Activated T-helper 1 cell treated with anti-CD3 and anti-CD28 coated beads, Interleukin-12 subunit alpha, Interleukin-12 subunit beta, Interleukin-2, Interleukin-4 antibody, amounts not matched to agents 30 ng/mL and 10 ng/mL and 1 ng/mL, durations not matched to agents 14 hours and 24 hours and 36 hours (primary cell): ENCODE measurements at places on chromosomes 3 and 15.

DNA sequence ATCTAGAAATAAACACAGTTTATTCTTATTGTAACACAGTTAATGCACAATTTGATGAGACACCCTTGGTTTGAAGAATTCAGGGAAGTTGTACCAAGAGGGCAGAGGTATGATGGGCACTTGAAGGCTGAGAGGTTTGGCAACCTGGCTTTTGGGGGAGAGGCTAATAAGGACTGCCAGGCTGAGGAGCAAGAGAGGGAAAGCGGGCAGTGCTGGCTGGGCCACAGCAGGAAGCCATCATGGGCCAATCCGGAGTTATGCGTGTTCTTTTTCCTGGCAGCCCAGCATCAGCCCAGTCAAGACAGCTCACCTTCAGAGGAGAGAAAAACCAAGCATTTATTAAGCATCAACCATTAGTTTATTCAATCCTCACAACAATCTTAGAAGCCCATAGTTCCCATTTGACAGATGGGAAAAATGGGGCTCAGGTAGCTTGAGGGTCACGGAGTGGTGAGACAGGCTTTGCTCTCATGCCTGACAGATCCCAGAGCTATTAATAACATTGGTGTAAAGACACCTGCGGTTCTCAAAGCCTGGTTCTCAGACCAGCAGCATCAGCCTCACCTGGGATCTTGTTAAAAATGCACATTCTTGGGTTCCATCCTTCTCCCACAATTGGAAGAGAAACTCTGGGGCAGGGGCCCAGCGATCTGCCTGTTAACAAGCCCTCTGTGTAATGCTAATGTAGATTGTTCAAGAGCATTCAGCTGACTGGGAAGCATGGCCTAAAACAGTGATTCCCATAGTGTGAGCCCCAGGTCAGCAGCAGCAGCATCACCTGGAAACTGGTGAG, 183.7 kb downstream of the NTRK3 start:
- DNase-seq: no peak
- H3K4me1 ChIP-seq: no peaks in the 10 kb centered on the region
- no peak overlapping the region for H3K27ac ChIP-seq

DNA sequence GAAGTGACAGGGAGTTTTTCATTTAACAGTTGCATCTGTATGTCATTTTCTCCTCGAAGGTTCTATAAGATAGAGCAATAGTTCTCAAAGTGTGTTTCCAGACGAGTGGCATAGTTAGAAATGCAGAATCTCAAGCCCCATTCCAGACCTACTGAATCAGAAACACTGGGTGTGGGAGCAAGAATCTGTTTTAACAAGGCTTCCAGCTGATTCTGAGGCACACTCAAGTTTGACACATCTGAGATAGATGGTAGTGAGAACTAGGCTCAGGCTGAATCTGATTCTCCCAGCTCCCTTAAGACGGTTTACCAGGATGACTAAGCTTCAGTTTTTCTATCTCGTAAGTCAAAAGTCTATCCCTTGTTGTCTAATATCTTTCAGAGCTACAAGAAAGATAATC, 159.8 kb upstream of the NUDT16 start:
- no peaks in the 10 kb centered on the region for H3K4me1 ChIP-seq
- no peak for DNase-seq
- no peaks in the 10 kb centered on the region for H3K36me3 ChIP-seq
- H3K4me3 ChIP-seq: no peak overlapping the region
- peaks cover 2% of the 10 kb centered on the region for H3K27me3 ChIP-seq

DNA sequence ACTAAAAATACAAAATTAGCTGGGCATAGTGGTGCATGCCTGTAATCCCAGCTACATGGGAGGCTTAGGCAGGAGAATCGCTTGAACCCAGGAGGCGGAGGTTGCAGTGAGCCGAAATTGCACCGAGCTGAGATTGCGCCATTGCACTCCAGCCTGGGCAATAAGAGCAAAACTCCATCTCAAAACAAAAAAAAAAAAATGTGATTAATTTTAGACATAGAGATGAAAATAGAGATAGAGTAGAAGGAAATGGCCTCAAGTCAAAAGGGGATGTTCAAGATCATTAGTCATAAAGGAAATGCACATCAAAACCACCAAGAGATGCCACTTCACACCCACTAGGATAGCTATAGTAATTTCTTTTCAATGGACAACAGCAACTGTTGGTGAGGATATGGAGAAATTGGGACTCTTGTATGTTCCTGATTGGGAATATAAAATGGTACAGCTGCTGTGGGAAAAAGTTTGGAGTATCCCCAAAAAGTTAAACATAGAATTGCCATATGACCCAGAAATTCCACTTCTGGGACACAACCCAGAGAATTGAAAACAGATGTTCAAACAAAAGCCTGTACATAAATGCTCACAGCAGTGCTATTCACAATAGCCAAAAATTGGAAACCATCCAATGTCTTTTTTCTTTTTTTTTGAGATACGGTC, 55.4 kb downstream of the ABHD2 start:
- H3K27me3 ChIP-seq: no peaks in the 10 kb centered on the region
- peaks cover 31% of the 10 kb centered on the region for H3K4me1 ChIP-seq
- peaks cover 10% of the 10 kb centered on the region for H3K36me3 ChIP-seq
- no peak for DNase-seq
- peak overlapping the region; percentile 22 for H3K4me3 ChIP-seq

DNA sequence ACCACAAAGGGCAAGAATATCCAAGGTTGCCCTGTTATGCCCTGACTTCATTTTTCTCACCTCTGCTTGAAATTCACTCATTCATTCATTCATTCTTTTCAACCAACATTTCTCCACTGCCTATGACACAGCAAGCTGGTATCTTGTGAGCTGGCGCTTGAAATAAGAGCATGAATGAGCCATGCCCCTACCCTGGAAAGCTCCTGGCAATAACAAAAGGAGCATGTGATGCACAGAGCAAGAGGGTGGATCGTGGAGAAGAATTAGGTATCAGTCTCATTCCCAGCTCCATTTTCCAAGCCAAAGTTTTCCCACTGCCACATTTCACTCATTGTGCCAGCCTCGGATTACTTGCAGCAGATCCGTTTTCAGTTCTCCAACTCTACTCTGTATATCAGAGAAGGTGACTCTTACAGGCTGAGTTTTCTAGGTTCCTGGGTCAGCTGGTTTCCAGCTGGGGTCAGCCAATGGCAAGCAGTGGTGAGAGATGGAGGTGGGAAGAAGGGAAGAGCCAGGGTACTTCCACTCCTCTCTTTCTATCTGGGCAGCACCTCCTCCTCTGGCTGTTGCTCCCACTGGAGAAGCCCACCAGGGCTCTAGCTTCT, 144.8 kb downstream of the SUCLG2 start:
- H3K36me3 ChIP-seq: peaks cover 14% of the 10 kb centered on the region
- DNase-seq: no peak
- no peak overlapping the region for H3K27ac ChIP-seq
- no peaks in the 10 kb centered on the region for H3K4me1 ChIP-seq

- H3K36me3 ChIP-seq: no peaks in the 10 kb centered on the region
- no peak overlapping the region for H3K4me3 ChIP-seq
- H3K27ac ChIP-seq: no peak overlapping the region
- H3K27me3 ChIP-seq: peaks cover 22% of the 10 kb centered on the region
Measured at GRCh38 chr3:37479981-37480380, 305.6 kb upstream of the LRRFIP2 start.

DNA sequence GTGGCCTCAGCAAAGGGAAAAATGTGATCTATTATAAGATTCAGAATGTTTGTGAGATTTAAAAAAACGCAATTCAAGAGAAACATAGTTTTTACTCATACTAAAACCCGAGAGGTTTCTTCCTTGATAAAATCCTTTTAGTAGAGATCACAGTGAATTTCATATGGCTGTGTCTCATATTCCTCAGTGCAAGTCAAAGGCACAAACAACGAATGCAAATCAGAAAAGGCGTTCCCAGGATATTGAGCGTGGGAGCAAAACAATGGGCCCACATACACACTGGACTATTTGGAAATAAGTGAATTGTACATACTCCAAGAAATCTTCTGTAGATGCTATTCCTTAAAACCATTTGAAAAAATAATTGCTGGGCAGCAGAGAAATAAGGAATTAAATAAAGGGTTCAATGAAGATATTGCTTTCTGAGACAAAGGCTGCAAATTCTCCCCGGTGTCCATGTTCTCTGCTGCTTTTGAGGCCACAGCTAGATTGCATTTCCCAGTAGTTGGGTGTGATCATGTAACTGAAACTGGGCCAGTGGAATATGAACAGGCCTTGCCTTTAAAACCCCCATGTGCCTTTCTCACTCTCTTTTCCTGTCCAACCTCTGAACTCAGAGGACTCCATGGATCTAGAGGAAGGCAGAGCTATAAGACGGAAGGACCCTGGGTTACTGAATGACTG, 144.6 kb upstream of the TBL1XR1 start:
- H3K36me3 ChIP-seq: peaks cover 5% of the 10 kb centered on the region
- peaks cover 5% of the 10 kb centered on the region for H3K27me3 ChIP-seq
- no peak overlapping the region for H3K4me3 ChIP-seq
- H3K27ac ChIP-seq: peak overlapping the region; percentile 29
- DNase-seq: no peak

- H3K27me3 ChIP-seq: peaks cover 18% of the 10 kb centered on the region
- H3K27ac ChIP-seq: no peak overlapping the region
- no peak for DNase-seq
- no peaks in the 10 kb centered on the region for H3K4me1 ChIP-seq
Measured at GRCh38 chr15:25887870-25888269, 24.7 kb upstream of the ATP10A start.

DNA sequence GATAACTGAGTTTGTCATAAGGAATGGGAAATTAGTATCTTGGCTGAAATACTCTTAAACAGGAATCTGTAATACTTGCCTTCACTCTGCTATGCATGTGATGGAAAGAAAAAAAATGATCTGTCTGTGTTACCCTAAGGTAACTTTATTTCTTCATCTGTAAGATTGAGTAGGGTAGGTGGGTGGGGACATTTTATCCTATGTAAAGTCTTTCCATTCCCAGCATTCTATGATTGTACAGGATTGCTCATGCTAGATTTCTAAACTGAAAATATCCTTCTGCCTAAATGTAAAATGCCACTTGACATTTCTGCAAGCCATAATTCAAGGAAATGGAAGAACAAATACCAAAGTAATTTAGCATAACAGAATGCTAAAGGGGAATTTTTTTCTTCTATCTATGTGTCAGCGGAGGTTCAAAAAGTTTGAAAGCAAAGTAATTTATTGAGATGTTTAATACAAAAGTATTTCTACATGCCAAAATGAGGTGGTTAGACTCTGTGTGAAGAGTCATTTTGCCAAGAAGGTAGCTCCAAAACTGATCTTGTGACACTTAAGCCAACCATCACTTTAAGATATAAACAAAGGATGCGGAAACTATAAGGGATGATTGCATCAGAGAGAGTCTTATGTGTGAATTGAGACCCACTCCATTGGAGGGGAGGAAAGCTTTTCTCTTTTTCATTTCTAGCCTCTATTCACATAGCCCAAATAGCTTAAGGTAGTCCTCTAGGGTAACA, 46.6 kb upstream of the SERPINI2 start:
- no peaks in the 10 kb centered on the region for H3K36me3 ChIP-seq
- H3K4me3 ChIP-seq: no peak overlapping the region
- no peaks in the 10 kb centered on the region for H3K4me1 ChIP-seq

DNA sequence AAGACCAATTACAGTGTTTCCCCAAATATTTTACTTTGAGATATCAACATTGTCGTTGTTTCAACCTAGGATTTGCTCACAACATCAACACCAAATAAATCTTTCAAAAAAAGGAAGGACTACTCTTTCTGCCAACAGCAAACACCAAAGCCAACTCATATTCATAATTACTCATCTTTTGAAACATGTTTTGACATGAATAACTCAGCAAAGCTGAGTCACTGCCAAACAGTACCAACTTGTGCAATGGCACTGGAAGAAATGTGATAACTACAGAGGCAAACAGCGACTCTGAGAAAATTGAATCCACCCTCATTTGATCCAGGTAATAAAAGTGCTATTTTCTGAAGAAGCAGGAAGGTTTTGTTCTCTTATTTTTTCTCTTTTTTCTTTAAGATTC, 67.2 kb downstream of the PEX5L start:
- no peak for DNase-seq
- peaks cover 7% of the 10 kb centered on the region for H3K4me1 ChIP-seq
- peaks cover 8% of the 10 kb centered on the region for H3K27me3 ChIP-seq
- no peak overlapping the region for H3K4me3 ChIP-seq

DNA sequence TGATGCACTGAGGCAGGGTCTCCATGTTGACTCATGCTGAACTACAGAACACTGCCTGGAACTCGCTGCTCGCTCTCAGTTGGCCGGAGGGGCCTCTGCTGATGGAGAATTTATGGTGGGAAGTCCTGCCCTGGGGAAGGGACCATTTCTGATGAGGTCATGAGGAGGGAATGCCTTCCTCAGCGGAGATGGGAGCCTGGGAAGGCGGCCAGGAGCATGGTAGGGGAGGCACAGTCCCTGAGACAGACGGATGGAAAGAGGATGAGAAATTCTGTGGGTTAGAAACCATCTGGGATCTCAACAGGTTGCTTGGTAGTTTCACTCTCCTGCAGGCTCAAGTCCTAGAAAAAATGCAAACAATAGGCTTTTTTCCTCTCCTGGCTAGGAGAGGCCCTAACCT, 56.8 kb upstream of the TPM1 start:
- DNase-seq: no peak
- no peak overlapping the region for H3K27ac ChIP-seq
